ENCODE measurements at places on chromosomes 6 and 20.

GRCh38 chr6:43665376-43665775 is 20.5 kb downstream of the RSPH9 start:
- DNase-seq = no peak

DNA sequence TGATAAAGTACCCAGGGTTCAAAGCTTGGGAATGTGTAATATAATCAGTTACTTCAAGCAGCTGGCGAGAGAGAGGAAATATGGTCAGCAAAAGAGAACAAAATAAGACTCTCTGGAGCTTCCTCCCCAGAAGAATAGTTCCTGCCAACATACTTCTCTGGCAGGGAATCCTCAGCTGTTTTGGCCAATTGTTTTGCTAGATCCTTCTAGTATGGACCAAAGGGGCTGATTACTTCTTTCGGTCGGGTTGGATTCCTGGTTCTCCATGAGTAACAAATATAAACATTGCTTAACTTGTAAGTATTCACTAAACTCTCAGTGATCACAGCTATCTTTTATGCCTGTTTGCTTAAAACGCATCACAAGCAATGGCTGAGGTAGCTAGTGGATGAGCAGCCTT is 31.4 kb upstream of the FBXO9 start:
- DNase-seq = no peak

- DNase-seq = no peak
These were observed 3.0 kb upstream of the MLIP start for GRCh38 chr6:54108271-54108670.

DNA sequence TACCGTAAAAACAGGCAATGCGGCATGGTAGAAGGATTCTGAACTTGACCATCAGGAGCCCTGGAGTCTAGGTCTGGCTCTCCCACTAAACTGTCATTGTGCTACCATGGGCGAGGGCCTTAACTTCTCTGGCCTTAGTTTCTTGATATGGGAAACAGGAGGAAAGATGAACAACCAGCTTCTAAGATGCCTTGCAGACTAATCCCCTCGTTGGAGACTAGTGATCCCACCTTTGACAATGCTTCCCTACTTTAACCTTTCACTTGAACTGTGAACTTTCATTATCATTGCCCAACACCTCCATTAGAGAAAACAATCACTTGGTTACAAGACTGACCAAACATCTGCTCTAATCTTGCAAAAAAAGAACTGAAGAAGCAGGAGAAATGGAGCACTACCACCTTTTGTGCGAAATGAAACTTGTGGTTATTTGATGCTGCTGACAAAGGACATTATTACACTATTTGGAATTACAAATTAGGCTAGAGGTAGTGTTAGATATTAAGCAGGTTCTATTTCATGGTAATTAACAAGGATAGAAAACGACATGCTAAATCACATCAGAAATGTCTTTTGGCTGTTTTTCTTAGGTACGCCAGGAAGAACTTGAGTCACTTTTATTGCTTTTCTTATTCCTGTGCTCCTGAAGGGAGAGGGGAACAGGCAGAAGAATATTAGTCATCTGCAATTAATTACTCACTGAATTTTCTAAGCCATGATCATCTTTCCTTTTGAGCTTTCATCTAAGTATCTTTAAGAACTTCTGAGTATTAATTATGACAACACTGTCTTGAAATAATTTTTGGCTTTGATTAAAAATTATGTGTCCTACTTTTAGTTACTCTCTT is 39.1 kb upstream of the ARHGAP18 start:
- no peak for DNase-seq

DNA sequence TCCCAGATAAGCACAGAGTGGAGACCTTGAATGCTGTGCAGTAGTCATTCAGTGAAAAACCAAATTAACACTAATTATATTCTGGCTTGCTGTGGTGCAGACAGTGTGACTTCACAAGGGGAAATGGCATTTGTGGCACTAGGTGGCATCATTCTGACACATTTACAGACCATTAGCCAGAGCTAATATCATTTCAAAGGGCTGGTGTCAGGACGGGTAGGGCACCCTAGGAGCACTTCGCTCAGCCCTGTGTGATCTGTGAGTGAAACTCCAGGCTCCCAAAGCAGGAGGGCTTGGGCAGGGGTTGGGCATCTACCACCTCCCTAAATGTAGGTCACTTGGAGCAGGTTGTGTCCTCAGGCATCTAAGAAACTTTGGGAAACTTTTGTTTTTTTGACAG is 555.8 kb downstream of the PKHD1 start:
- DNase-seq = no peak

GRCh38 chr6:20891161-20891560 is 356.9 kb downstream of the CDKAL1 start:
- DNase-seq = no peak

DNA sequence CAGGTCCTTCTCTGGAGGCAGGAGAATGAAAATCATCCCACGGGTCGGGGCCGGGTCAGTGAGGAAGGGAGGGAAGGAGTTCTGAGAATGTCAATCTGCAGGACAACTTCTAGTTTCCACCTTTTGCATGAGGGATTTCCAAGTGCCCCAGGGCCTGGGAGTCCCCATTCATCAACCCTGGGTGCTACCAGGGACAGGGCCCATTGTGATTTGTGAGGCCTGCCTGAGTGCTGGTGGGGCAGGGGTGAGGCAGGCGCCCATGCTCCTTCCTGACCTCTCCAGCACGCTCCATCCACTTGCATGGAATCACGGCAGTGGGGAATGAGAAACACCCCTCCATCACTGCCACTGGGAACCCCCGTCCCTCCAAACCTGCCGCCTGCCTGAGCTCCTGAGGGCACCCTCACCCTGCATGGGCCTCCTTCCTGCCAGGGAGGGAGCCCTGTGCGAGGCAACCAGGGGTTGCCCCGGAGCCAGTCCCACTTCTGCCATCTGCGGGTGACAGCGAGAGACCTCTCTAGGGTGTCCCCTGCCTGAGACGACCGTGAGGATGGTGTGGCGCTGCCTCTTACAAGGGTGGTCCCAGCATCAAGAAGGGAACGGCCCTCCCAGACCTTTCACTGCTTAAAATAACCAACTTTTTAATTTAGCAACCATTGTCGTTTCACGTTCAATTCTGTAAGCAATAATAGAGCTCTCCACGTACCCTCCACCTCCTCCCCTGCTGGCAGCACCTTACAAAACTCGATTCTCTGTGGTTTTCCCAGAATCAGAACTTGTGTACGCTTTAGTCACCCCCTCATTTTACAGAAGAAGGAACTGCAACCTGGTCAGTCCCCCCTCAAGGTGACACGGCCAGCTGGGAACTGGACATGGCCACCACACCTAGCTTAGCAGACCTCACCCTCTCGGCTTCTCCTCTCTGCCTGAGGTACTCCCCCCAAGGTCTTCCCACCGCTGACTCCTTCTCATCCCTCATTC is 28.6 kb downstream of the PMEPA1 start:
- no peak for DNase-seq

DNA sequence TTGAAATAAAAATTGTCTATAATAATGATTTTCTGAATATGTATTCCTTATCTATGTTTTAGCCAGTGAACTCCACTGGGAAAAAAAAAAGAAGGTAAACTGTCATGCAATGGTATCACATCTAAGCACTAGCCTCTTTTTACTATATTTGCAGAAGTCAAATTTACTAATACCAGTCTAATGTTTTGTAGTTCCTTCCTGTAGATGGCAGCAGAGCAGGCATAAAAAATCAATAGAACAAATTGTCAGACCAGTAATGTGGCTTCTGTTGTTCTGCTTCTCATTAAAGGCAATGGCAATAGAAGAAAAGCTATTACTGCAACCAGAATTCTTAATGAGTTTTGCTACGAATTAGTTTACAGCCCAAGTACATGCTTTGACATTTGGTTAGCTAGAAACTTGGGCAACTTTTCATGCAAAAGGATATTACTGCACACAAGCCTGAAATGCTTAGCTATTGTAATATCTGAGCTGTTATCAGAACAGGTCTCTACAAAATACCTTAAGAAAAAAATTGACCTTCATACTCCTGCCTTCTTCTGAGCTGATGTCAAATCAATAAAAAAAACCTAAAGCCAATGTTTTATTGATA is 476.9 kb downstream of the KHDRBS2 start:
- no peak for DNase-seq

GRCh38 chr6:113120582-113121285 is 736.4 kb upstream of the MARCKS start:
- DNase-seq = no peak

GRCh38 chr6:101117393-101118135 is 236.4 kb upstream of the ASCC3 start:
- no peak for DNase-seq

- DNase-seq = no peak
These were observed 3.1 kb downstream of the TRAPPC3L start for GRCh38 chr6:116542426-116542825.

- no peak for DNase-seq
These were observed 57.4 kb upstream of the MPC1 start for GRCh38 chr6:166440106-166440505.

GRCh38 chr6:27130668-27131428 is 116.7 kb upstream of the PRSS16 start:
- DNase-seq = no peak

- no peak for DNase-seq
These were observed 27.3 kb upstream of the GRM4 start for GRCh38 chr6:34172961-34173775.

DNA sequence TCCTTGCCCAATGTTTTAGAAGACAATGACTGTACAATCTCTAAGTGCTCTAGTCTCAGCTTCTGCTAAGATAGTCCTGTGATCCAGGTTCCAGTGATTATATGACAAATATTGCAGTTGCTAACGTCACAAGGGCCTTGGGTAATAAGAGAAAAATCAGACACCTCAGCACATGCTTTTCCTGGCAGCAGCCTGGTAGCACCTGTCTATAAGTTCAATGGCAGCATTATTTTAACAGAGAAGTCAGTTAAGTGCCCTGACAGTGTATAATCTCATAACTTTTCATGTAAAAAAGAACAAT is 121.3 kb upstream of the BCLAF1 start:
- no peak for DNase-seq

GRCh38 chr6:20583444-20583800 is 49.2 kb downstream of the CDKAL1 start:
- no peak for DNase-seq

DNA sequence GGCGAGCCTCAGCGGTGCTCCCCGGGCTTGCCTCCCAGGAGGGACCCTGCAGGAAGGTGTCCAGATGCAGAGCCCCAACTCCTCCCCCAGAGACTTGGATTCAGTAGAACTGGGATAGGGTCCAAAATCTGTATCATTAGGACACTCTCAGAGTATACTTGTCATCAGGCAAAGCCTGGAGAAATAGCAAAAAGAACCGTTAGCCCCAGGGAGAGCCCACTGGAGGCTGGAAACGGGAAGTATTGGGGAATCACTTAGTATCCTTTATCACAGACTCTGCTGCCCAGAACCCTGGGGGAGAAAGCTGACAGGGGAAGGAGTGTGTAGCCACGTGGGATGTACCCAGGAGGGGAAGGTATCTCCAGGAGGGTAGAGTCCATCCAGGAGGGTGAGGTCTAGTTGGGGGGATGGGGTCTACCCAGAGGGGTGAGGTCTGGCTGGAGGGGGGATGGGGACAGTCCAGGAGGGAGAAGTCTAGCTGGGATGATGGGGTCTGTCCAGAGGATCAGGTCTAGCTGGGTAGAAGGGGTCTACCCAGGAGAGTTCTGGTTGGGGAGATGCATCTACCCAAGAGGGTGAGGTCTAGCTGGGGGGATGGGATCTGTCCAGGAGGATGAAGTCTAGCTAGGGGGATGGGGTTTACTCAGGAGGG is 107.2 kb downstream of the LY86 start:
- DNase-seq = no peak

GRCh38 chr6:127305741-127306140 is 37.7 kb downstream of the ECHDC1 start:
- DNase-seq = no peak

- no peak for DNase-seq
These were observed 14.0 kb upstream of the GCM1 start for GRCh38 chr6:53162606-53163005.

GRCh38 chr20:43992885-43993284 is 78.2 kb downstream of the TOX2 start:
- no peak for DNase-seq

DNA sequence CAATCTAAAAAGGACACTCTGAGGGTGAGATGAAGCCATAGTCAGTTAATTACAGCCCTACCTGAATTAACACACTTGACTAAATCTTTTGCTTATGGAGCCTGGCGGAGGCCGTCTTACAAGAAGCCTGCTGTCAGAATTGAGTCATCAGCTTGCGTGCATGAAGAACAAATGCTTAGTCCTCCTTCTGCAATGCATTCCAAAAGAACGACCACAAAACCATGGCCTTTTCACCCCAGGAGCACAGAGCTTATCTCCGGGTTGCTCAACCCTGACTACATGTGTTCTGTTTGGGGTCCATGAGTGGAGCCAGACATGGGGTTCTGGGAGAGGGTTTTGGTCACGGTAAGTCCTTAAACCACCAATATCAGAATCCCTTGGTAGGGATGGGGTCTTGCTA is 318.1 kb downstream of the CLIC5 start:
- DNase-seq = no peak

DNA sequence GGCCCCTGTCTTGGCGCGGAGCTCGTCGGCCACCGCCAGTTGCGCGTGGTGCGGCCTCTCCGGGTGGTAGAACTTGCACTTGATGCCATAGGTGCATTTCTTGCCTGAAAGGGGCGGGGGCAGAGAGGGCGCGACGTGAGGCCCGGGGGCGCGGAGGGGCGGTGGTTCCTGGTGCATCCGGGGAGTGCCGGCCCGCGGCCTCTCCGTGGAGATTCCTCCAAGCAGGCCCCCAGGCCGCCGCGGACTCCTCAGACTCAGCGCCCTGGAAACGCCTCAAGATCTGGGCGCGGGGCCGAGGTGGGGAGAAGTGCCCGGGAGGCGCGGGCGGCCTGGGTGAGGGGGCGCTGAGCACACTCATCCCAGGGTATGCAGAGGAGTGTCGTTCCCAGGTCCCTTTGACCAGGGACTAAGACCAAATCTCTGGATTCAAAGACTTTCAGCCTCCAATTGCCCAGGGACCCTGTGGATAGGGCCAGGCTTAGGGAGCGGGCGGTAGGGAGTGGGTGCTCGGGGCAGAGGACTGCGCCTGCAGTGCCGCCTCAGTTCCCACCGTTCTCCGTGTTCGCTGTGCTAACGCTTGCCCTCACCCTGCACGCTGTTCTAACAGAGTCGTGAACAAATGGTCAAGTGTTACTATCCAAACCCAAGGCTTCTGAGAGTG is 33.3 kb downstream of the ZC3H12D start:
- DNase-seq = no peak

- DNase-seq = no peak
These were observed 127.4 kb downstream of the MYLK4 start for GRCh38 chr6:2623295-2623694.

DNA sequence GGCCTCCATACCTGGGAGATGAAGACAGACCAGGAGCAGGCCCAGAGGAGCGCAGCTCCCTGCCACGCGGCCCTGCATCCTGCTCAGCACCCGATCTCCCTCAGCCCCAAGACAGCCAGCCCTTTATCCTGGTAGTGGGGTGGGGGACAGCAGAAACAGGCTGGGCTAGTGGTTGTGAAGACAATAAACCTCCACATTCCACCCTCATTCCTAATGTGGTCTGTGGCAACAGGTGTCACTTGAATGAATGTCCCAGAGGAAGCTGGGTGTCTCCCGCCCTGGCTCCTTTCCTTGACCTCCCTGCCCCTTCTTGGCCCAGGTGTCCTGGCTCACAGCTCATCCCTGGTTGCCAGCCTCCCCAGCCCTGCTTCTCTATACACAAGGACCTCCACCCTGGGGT is at the start of gene C6orf15:
C6orf15 (minus strand) TSS at position 98 of the 400 bp plus-strand sequence; CDS start at position 78, 20 bp downstream.
- DNase-seq = no peak

GRCh38 chr6:40251637-40252300 is 317.5 kb upstream of the MOCS1 start:
- DNase-seq = no peak

- DNase-seq = no peak
These were observed 442.6 kb upstream of the MARCKS start for GRCh38 chr6:113414511-113414910.

GRCh38 chr6:24391208-24391607 is 11.5 kb upstream of the MRS2 start:
- no peak for DNase-seq

- DNase-seq = no peak
These were observed 53.6 kb upstream of the BHLHE23 start for GRCh38 chr20:63060057-63060991.
